Left hindlimb (tissue), 1 donor: ENCODE measurements at places on chromosomes 16 and 17.

DNA sequence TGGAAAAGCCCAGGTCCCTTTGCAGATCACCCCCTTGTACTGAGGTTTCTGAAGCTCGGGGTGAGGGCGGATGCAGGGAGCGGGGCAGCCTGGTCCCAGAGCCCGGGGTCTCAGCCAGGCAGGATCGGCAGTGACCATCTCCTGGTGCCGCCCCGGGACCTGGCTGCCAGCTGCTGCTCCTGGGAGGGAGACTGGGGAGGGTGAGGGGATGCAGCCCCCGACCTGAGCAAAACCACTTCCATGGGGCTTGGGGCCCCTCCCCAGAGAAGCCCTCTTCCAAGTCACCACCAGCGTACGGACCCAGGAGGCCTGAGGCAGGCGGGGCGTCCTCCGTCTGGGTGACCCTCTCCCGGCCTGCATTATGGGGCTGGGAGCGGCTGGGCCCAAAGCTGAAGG lies 14.8 kb downstream of the CD7 start:
- no peak for DNase-seq

DNA sequence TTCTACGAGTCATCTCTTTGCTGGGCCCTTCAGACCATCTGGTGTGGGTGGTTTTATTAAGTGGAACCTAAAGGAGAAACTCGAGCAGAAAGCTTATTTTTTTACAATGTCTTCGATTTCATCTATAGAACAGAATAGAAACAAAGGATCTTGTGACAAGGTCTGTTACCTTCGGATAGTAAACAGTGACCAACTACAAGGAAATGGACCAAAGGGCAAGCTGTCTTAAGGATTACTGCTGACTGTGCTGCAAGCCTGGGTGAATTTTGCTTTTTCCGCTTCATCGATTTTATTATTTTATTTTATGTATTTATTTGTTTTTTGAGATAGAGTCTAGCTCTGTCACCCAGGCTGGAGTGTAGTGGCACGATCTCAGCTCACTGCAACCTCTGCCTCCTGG lies 348.9 kb upstream of the ERCC4 start:
- no peak for DNase-seq

GRCh38 chr17:16676676-16677268 lies 13.3 kb upstream of the CCDC144A start:
- DNase-seq: no peak

DNA sequence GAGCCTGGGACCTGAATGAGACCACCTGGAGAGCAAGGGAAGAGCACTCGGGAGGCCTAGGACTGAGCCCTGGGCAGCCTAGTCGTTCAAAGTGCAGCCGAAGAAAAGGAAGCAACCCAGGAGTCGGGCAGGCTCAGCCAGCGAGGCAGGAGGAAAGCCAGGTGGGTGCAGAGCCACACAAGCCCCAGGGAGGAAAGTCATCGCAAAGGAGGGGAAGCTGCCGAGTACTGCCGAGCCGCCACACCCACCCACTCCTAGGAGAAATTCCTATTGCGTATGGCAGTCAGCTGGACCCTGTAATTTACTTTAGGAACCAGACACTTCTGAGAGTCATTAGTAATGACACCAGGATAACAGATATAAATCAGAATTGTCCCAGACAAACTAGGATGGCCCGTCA lies 187.6 kb downstream of the KATNIP start:
- DNase-seq: no peak

DNA sequence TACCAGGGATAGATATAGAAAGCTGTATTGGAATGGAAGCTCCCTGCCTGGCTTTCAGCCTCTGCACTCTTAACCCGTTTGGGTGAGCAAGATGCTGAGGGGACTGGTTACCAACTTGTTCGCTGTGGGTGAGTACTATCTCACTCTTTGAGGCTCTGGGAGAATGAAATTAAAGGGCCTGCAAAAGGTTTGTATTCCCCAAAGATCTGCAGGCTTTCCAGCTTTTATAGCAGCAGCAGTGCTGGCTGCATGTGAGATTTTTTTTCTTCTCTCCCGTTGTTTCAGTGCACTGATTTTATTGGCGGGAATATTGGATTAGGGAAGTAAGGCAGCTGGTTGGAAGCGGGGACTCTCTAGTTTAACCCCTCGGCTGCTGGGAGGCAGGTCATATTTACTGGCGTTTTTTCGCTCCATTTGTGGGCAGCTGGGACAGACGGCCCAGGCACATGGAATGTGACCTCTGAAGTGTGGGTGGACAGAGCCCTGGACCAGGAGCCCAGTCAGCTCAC lies 30.9 kb downstream of the C17orf75 start:
- no peak for DNase-seq

- no peak for DNase-seq
Measured at GRCh38 chr17:82503728-82504308, 15.7 kb upstream of the FOXK2 start.

GRCh38 chr16:50278251-50278650 lies 11.9 kb downstream of the ADCY7 start:
- DNase-seq: no peak

DNA sequence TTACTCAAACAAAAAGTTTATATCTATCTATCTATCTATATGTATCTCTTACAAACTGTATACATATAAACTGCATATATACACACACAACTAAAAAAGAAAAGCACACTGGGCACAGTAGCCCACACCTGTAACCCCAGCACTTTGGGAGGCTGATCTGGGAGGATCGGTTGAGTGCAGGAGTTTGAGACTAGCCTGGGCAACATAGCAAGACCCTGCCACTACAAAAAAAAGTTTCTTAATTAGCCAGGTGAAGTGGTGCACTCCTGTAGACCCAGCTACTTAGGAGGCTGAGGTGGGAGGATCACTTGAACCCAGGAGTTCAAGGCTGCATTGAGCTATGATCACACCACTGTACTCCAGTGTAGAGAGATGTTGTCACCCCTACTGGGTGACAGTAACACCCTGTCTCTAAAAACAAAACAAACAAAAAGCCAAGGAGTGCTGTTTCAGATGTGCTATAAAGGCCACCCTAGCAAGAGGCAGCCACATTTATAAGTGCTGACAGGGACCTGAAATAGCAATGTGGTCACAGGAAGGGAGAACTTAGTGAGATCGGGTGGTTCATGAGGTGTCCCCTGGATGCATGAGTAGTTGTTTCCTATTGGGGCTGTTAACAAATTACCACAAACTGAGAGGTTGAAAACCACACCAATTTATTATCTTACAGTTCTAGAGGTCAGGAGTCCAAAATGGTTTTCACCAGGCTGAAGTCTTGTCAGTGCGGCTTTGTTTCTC lies 4.8 kb downstream of the CD2BP2 start:
- DNase-seq: no peak

- DNase-seq: no peak
Measured at GRCh38 chr16:53734908-53735307, 31.0 kb downstream of the FTO start.

- no peak for DNase-seq
Measured at GRCh38 chr17:37743875-37744632, 805 bp downstream of the HNF1B start.

GRCh38 chr16:2243781-2244180 lies 7.5 kb downstream of the DNASE1L2 start:
- DNase-seq: peak; percentile 29

GRCh38 chr17:40026816-40027613 lies 11.8 kb downstream of the CSF3 start:
- peak; percentile 79 for DNase-seq

- DNase-seq: no peak
Measured at GRCh38 chr17:82217530-82218204, 5.0 kb upstream of the CCDC57 start.

- DNase-seq: no peak
Measured at GRCh38 chr17:53191878-53192277, 630.8 kb upstream of the KIF2B start.
